ENCODE measurements at places on chromosomes 2 and 18. TPM values are rescaled to one million over a fixed set of nuclear protein-coding genes. Genes with fewer than 3 reads are reported as not detected.

Gene FOXI3
- total RNA-seq, result not detected

Gene CCDC68
- 1.5 TPM for total RNA-seq

Gene DUSP2
- 4.9 TPM for total RNA-seq

Gene DTNA
- total RNA-seq, result 0.22 TPM

Gene LYPD6
- total RNA-seq, result 0.94 TPM

Gene PARD6G
- total RNA-seq, result 3.4 TPM

Gene RGPD3
- 0.07 TPM for total RNA-seq

DNA sequence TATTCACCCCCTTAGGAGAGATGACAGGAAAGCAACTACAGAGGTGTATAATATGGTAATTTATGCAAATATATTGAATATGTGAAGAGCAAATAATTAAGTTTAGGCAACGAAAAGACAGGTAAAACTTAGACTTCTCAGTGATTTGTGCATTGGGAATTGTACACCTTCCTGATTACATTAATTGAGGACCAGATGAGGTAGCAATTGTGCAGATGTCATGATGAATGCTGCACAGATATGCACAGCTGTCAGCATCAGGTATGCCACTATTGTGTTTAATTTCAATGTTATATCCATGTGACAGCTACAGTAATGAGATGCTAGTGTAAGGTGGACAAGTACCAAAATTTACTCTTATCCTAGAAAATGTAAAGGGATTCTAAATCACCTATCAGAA, 267.2 kb upstream of the FSIP2 start:
- no peak for DNase-seq

DNA sequence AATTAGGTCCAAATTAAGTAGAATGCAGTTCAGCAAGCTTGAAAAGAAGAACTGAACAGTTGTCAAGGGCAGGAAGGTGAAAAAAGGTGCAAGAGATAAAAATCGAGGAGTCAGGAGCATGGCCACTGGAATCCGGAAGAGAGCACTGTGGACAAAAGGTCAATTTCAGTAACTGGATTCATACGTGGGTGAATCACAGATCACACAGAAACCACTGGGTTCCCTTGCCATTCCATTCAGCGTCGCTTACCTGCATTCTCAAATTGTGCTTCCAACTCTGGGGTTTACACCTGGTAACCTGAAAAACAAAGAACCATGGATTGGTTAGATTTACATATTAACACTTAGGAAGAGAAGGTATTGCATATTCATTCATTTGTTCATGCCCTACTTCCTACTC, 21.6 kb upstream of the LMAN1 start:
- DNase-seq, result no peak

GRCh38 chr18:44245019-44245418, 435.7 kb upstream of the SETBP1 start:
- DNase-seq, result no peak

- DNase-seq, result no peak
These were observed 3.4 kb upstream of the ALPP start for GRCh38 chr2:232375164-232375563.

- no peak for DNase-seq
These were observed 17.7 kb downstream of the RND3 start for GRCh38 chr2:150469706-150470274.

DNA sequence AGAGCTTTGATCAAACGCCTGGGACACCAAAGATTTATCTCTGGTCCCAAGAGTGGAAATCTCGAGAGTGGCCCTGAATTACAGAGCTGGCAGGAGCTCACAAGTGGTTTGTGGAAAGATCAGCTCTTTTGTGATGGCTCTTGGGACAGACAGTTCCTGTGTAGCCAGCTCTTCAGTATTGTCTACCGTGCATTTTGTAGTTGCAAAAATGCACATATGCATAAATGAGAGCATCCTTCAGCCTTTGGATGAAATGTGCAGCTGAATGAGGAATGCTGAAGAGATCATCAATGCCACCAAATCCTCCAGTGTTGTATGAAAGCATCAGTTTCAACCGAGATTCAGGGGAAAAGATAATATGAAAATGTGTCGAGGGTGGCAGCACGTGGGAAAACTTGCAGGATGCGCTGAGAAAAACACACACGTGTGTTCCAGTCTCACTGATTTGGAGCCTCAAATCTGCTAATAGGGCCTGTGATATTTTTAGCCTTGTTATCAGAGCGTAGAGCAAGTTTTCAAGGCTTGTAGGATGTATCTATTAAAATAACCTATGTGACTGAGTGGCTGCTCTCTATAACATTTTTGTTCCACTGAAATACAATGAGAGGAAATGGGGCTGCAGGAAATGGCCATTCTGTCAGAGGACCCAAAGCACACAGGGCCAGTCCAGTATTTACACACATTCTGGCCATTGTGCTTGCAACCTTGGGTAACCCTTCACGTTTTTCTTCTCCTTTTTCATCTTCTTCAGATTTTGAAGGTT, 138.7 kb downstream of the PRKCE start:
- no peak for DNase-seq

DNA sequence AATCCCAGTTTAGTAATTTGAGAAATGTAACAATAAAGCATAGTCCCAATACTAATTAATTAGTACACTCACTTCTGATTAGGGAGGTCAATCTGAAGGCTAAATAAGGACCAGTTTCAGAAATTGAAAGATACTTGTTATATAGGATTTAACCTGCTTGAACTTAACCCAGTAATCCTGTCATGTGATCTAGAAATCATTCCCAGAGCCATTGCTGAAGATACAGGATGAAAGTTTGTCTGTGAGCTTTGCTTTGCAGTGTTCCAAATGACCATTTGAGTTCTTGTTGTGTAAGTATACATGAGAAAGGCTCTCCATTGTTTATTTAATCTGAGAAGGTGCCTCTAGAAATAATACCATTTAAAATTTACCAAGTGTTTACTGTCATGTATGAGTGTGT, 52.2 kb downstream of the GALNT1 start:
- DNase-seq, result no peak

DNA sequence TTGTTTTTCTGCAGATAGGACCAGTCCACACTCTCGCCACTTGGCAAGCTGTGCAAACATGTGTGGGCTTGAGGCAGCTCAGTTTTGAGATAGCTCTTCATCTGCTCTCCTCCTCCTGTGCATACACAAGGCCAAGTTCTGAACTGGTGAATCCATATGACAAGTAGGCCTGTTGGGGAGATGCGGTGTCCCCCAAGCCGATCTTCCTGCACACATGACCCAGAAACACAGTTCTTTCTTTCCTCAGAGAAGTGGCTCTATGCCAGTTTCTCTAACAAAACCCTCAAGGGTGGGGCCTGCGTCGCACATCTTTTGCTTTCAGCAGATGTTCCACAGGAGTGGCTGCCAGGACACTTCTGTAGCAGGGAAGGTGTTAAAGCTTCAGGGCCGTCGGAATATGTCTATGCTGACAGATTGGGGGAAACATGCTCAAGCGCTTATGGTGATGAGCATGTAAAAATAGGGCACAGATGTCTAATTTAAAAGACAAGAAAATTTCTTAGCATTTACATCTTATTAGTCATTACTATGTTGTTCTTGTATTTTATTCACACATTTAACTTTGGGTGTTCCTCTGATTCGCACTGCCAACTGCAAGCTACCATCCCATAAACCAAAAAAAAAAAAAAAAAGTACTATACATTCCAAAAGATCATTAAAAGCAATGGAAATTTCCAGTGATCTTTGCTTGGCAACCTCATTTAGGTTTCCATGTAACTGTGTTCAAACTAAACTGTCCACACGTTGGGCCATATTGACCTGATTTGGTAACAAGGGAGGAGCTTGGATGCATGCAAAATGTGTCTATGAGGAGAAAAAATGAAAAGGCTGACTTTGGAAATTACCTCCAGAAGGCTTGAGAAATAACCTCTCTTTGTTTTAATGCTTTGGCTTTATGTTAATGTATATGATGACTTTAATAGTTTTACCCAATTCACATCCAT, 1055.5 kb upstream of the KLHL29 start:
- DNase-seq, result no peak

- DNase-seq, result peak; percentile 22
These were observed 116.3 kb downstream of the SEPTIN10 start for GRCh38 chr2:109497463-109497862.

DNA sequence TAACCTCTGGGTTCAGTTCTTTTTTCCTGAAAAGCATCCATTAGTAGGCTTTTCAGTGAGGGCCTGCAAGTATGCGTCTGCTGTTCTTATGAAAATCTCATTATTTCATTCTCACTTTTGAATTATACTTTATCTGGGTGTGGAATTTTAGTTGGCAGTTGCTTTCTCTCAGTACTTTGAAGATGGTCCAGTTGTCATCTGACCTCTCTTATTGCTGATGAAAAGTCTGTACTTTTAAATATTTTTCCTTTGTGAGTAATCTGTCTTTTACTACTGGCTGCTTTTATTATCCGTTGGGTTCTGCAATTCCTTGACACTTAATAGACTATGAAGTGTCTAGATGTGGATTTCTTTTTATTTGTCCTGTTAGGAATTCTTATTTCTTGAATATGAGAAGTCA, 307.8 kb downstream of the CYP26B1 start:
- no peak for DNase-seq

DNA sequence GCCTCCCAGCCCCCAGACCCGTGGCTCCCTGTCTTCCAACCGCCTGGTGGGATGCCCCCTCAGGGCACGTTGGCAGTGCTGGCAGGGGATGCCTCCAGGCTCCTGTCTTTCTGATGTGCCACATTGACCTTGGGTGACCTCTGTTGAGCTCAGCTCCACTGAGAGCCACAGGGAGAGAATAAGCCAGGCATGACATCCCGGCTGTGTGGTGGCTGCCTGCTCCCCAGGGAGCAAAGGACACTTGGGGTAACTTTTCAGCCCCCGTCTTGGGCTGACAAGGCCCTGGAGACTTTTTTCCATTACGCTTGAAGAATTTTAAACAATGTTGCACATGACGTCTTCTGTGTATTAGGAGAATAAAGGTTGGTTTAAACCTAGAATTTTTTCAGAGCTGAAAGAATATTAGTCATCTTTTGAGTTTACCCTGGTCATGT, 246.0 kb downstream of the TSN start:
- DNase-seq, result no peak

- DNase-seq, result no peak
These were observed 37.2 kb upstream of the CFAP36 start for GRCh38 chr2:55482186-55482884.

GRCh38 chr2:231197706-231198290, 633 bp upstream of the ARMC9 start:
- no peak for DNase-seq

GRCh38 chr2:430291-431040, 142.6 kb upstream of the ALKAL2 start:
- DNase-seq, result no peak

DNA sequence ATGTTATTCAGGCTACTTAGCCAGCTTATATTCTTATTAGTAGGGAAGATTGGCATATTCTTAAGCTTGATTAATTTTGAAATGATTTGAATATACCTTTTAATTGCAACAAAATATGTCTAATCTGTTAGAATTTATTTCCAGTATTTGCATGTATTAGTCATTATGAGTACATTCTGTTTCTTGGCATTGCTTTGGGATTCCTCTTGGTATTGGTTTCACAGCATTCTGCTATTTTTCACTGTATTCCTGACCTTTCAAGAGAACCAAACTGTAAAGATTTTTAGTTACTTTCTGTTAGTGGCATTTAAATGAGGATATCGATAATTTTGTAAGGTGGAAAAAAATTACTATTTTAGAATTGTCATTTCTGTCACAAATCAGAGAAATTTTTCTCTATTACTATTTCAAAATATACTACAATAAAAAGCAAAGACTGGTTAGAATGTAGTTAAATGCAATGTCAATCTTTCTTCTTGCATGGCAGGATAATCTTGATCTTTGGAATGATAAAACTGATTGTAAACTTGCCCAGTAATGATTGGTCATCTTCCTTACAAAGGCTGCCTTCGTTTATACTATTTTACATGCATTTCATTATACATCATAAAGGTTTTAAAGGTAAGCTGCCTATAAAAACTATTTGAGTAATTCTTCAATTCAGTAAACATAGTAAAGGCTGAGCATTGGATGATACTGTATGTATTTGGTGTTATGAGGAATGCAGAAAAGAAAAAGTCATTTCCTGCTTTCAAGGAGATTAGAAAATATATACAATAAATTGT, 86.1 kb downstream of the SLC4A10 start:
- DNase-seq, result no peak

DNA sequence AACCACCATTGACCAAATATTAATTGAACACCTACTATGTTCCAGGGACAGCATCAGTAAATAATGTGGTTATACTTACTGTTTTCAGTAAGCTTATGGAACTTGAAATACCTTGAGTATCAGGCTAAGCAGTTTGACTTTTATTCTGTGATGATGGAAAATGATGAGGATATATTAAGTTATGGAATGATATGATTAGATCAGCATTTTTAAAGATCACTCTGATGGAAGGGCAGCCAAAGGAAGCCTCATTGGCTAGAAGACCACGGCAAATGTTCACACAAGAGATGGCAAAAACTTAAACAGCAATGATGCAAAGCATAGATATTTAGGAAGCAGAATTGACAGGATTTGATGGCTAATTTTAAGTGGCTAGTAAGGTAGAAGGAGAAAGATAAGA, 266.9 kb upstream of the DPP10 start:
- no peak for DNase-seq

DNA sequence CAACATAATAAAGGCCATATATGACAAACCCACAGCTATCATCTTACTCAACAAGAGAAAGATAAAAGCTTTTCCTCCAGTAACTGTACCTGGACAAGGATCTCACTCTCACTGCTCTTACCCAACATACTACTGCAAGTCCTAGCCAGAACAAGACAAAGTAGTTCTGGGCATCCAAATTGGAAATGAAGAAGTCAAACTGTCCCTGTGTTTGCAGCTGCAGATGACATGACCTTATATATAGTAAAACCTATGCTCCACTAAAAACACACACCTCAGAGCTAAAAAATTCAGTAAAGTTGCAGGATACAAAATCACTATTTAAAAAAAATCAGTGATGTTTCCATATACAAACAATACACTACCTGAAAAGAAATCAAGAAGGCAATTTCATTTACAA, 32.2 kb downstream of the USP34 start:
- no peak for DNase-seq

DNA sequence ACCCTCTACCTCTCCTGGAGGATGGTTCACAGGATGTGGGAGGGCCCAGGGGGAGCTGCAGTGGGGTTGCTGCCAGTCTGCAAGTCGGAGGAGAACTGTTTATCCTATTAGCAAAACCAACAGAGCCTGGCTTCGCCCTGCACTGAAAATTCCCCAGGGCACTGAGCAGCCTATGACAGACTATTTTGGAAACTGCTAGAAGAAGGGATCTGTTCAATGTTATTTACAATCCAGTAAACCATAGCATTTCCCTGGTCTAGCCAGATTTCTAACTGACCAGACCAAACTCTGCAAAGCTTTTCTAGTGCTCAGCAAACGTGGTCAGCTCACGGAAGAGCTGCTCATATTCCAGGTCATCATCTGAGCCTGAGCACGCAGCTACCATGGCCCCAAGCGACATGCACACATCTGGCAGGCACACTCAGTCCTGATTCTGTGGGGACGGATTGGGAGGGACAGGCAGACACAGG, 64.8 kb upstream of the PID1 start:
- DNase-seq, result no peak

GRCh38 chr2:177675350-177675821, 282.8 kb downstream of the AGPS start:
- no peak for DNase-seq

- peak; percentile 50 for DNase-seq
These were observed 147.1 kb upstream of the FHL2 start for GRCh38 chr2:105545730-105546627.

Measured in MG63 (cell line).